IPS DF 6.9 (cell line): ENCODE measurements at places on chromosomes 7 and 10.
A peak's percentile ranks its signal among the peaks of the same experiment; 100 is the strongest.

GRCh38 chr7:102081244-102081627 is 205.4 kb upstream of the SH2B2 start:
- DNase-seq: no peak
- H3K27ac ChIP-seq: no peak overlapping the region
- H3K27me3 ChIP-seq: no peaks in the 10 kb centered on the region
- no peaks in the 10 kb centered on the region for H3K36me3 ChIP-seq
- H3K4me1 ChIP-seq: peaks cover 5% of the 10 kb centered on the region; the same call in 1 of the 2 replicates

DNA sequence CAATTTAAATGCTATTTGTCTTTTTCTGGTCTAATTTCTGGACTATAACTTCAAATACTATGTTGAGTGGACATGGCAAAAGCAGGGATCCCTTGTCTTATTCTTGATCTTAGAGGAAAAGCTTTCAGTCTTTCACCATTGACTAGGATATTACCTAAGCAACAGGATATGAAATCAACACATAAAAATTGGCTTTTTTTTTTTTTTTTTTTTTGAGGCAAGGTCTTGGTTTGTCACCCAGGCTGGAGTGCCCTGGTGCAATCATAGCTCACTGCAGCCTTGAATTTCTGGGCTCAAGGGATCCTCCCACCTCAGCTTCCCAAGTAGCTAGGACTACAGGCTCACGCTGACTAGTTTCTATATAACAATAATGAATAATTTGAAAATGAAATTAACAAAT is 90.8 kb downstream of the JMJD1C start:
- no peaks in the 10 kb centered on the region for H3K27me3 ChIP-seq
- H3K4me3 ChIP-seq: no peak overlapping the region
- DNase-seq: no peak
- no peak overlapping the region for H3K27ac ChIP-seq

DNA sequence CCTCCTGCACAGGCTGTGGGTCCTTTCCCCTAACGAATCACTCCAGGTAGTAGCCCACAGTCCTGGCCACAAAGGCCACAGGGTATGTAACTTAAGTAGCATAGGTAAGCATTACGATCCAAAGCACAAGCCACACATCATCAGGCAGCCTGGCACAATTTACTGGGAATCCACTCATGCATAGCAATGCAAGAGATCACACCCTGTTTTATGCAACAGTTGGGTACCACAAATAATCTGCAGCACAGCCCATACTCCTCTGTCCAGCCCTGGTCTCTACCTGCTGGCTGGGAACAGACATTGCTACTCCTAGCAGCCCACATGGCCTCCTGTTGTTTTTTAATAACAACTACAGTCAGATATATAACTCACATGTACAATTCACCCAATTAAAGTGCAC is 34.3 kb downstream of the SRPK2 start:
- H3K36me3 ChIP-seq: no peaks in the 10 kb centered on the region
- no peak overlapping the region for H3K27ac ChIP-seq
- no peaks in the 10 kb centered on the region for H3K27me3 ChIP-seq
- no peak overlapping the region for H3K4me3 ChIP-seq
- peaks cover 3% of the 10 kb centered on the region; the same call in 1 of the 2 replicates for H3K4me1 ChIP-seq
- no peak for DNase-seq

DNA sequence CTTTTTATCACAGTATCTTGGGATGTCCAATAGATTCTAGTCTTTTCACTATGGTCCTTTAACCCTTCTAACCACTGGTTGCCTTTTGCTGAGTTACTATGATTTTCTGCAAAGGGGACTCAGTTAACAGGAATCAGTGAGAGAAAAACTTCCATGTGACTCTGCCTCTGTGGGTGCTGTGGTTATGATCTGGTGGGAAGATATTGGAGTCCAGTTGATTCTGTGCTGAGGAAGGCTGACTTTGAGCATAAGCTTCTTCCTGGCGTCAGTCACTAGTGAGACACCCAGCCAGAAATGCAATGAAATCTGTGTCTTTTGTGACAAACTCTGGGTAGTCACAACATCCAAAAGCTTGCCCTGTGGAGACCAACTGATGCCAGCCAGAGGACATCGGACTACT is 648.0 kb downstream of the SUGCT start:
- H3K27ac ChIP-seq: no peak overlapping the region
- H3K4me3 ChIP-seq: no peak overlapping the region
- H3K27me3 ChIP-seq: no peaks in the 10 kb centered on the region
- no peak for DNase-seq

- peaks cover 7% of the 10 kb centered on the region; the same call in 1 of the 2 replicates for H3K4me1 ChIP-seq
- peaks cover 65% of the 10 kb centered on the region for H3K27me3 ChIP-seq
- H3K4me3 ChIP-seq: no peak overlapping the region
- H3K36me3 ChIP-seq: no peaks in the 10 kb centered on the region
- no peak for DNase-seq
- no peak overlapping the region for H3K27ac ChIP-seq
These were observed 6.4 kb upstream of the SPAG6 start for GRCh38 chr10:22338931-22339330.

DNA sequence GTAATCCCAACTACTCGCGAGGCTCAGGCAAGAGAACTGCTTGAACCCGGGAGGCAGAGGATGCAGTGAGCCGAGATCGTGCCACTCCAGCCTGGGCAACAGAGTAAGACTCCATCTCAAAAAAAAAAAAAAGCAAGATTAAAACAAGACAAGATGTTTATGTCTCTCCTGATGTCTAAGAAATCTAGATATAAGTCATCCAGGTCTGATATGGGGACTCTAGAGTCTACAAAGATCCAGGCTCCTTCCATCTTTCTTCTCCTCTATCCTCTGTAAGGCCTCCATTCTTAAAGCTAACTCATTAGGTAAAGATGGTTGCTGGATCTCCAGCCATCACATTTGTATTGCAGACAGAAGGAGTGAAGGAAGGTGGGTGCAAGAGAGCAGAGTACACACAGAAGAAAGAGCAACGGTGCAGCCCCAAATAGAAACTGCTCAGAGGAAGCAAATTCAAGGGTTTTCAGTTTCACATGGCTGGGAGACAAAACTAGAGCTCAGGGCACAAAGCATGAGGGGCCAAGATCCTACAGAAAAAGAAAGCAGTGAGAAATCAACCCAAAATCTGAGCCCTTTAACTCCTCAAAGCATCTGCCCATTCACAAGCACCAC is 57.6 kb downstream of the USP6NL start:
- no peak overlapping the region for H3K27ac ChIP-seq
- H3K36me3 ChIP-seq: no peaks in the 10 kb centered on the region
- H3K4me3 ChIP-seq: no peak overlapping the region
- no peak for DNase-seq
- H3K27me3 ChIP-seq: no peaks in the 10 kb centered on the region
- H3K4me1 ChIP-seq: no peaks in the 10 kb centered on the region

- H3K27me3 ChIP-seq: no peaks in the 10 kb centered on the region
- no peaks in the 10 kb centered on the region for H3K36me3 ChIP-seq
- H3K4me3 ChIP-seq: no peak overlapping the region
- no peak overlapping the region for H3K27ac ChIP-seq
- no peaks in the 10 kb centered on the region for H3K4me1 ChIP-seq
- no peak for DNase-seq
These were observed 138.2 kb upstream of the PLPP4 start for GRCh38 chr10:120318862-120319261.

DNA sequence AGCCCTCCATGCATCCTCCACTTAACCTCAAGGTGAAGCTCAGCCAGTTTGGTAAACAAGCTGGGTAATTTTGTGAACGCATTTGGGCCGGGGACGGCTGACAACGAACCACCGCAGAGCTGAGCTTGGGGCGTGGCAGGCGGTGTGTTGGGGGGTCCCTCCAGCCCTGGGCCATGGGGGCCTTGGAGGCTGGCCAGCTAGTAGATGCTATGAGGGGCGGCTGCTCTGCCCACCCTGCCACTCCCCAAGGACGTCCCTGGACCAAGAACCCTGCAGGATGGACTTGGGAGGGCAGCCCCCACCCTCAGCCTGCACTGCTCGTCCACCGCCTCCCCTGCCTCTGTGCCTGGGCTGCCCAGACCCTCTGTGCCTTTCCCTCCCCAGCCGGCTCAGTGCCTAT is 12.0 kb upstream of the SCART1 start:
- peaks cover 3% of the 10 kb centered on the region; the same call in 1 of the 2 replicates for H3K36me3 ChIP-seq
- H3K27me3 ChIP-seq: no peaks in the 10 kb centered on the region
- DNase-seq: no peak
- H3K4me1 ChIP-seq: no peaks in the 10 kb centered on the region; the same call in 1 of the 2 replicates

- no peak for DNase-seq
- no peaks in the 10 kb centered on the region for H3K36me3 ChIP-seq
- H3K4me1 ChIP-seq: peaks cover 4% of the 10 kb centered on the region; the same call in 1 of the 2 replicates
- no peak overlapping the region for H3K4me3 ChIP-seq
- H3K27me3 ChIP-seq: no peaks in the 10 kb centered on the region
These were observed 244.5 kb downstream of the KIAA1217 start for GRCh38 chr10:24453404-24453830.

- H3K27me3 ChIP-seq: peaks cover 7% of the 10 kb centered on the region; the same call in 1 of the 2 replicates
- H3K36me3 ChIP-seq: no peaks in the 10 kb centered on the region
- no peaks in the 10 kb centered on the region for H3K4me1 ChIP-seq
These were observed 734 bp downstream of the CHST3 start for GRCh38 chr10:71964743-71965515.

GRCh38 chr10:45442251-45442650 is 68.2 kb downstream of the ALOX5 start:
- H3K27ac ChIP-seq: no peak overlapping the region
- H3K36me3 ChIP-seq: no peaks in the 10 kb centered on the region; the same call in 1 of the 2 replicates
- no peaks in the 10 kb centered on the region for H3K27me3 ChIP-seq
- no peak for DNase-seq

DNA sequence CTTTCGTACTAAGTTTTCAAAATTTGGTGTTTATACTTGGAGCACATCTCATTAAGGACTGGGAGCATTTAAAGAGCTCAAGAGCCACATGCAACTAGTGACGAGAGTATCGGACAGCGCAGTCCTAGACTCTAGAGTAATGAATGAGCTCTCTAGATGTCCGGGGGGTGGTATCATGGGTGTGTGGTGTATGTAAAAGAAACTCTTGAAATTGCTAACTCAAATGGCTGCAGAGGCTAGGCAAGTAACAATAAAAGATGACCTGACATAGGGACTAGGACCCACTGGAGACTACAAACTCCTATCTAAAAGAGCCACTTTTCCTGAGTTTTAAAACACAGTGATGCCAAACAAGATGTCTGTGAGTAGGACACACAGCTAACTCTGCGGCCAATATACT is 14.0 kb downstream of the MYOZ1 start:
- no peaks in the 10 kb centered on the region for H3K27me3 ChIP-seq
- H3K4me1 ChIP-seq: peaks cover 2% of the 10 kb centered on the region; the same call in 1 of the 2 replicates
- H3K27ac ChIP-seq: no peak overlapping the region

DNA sequence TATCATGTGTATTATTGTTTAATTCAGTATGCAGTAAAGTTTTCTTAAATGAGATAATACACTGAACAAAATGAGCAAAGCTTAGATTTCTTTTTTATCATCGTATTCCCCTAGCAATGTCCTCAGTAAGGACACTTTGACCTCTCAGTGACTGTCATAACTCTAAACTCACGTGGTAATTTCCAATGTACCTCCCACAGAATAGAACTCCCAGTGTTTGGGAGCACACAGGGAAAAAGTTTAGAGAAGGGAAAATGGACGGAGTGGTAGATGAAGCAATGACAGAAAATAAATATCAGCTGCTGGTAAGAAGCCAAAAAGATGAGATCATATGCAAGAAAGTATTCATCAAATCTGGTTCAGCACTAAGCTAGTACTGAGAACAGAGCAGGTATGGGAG is 758.6 kb upstream of the KCND2 start:
- H3K36me3 ChIP-seq: no peaks in the 10 kb centered on the region
- H3K27me3 ChIP-seq: no peaks in the 10 kb centered on the region
- no peak overlapping the region for H3K27ac ChIP-seq
- H3K4me1 ChIP-seq: no peaks in the 10 kb centered on the region
- DNase-seq: no peak

- H3K27me3 ChIP-seq: no peaks in the 10 kb centered on the region
- H3K4me3 ChIP-seq: peak within 1 kb of the TSS; percentile 71
- peaks cover 19% of the 10 kb centered on the region for H3K36me3 ChIP-seq
- DNase-seq: no peak
- H3K4me1 ChIP-seq: peaks cover 6% of the 10 kb centered on the region; the same call in 1 of the 2 replicates
These were observed at the start of gene KLF6 for GRCh38 chr10:3784510-3785250. Gene KLF6, minus strand, starts transcription at chr10:3785209. Its CDS starts 195 bp downstream, at chr10:3785014.

- H3K36me3 ChIP-seq: no peaks in the 10 kb centered on the region
- H3K4me3 ChIP-seq: no peak overlapping the region
- DNase-seq: no peak
- no peaks in the 10 kb centered on the region for H3K27me3 ChIP-seq
- no peak overlapping the region for H3K27ac ChIP-seq
These were observed 36.7 kb downstream of the ARHGAP22 start for GRCh38 chr10:48568131-48568530.

- no peak for DNase-seq
- H3K4me1 ChIP-seq: no peaks in the 10 kb centered on the region
These were observed 757.1 kb downstream of the GRID1 start for GRCh38 chr10:85609509-85609908.

GRCh38 chr10:28411648-28412047 is 108.8 kb upstream of the MPP7 start:
- DNase-seq: no peak
- H3K4me1 ChIP-seq: no peaks in the 10 kb centered on the region
- no peaks in the 10 kb centered on the region for H3K36me3 ChIP-seq
- no peaks in the 10 kb centered on the region for H3K27me3 ChIP-seq

- no peak overlapping the region for H3K4me3 ChIP-seq
- no peaks in the 10 kb centered on the region for H3K36me3 ChIP-seq
- H3K4me1 ChIP-seq: no peaks in the 10 kb centered on the region
- no peak for DNase-seq
- H3K27me3 ChIP-seq: no peaks in the 10 kb centered on the region
These were observed 25.2 kb upstream of the ITGB1 start for GRCh38 chr10:32982911-32983909.

DNA sequence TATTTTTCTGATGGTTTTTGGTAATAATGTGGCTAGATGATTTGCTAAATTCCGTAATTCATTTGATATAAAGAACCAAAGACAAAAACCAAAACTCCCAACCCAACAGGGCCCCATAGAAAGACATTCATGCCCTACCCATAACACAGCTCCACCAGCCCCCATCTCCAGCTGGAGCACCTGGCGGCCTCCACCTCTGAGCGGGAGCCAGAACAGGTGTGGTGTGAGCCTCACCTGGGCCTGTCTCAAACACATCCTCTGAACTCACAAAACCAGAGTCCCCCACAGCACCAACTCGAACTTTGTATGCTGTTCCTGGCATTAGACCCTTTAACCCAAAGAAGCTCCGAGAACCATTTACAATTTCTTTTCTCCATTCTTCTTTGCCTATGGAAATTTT is 36.5 kb upstream of the LAMB4 start:
- DNase-seq: no peak
- H3K27ac ChIP-seq: no peak overlapping the region
- peaks cover 1% of the 10 kb centered on the region; the same call in 1 of the 2 replicates for H3K4me1 ChIP-seq
- H3K27me3 ChIP-seq: no peaks in the 10 kb centered on the region
- H3K36me3 ChIP-seq: no peaks in the 10 kb centered on the region
- no peak overlapping the region for H3K4me3 ChIP-seq

DNA sequence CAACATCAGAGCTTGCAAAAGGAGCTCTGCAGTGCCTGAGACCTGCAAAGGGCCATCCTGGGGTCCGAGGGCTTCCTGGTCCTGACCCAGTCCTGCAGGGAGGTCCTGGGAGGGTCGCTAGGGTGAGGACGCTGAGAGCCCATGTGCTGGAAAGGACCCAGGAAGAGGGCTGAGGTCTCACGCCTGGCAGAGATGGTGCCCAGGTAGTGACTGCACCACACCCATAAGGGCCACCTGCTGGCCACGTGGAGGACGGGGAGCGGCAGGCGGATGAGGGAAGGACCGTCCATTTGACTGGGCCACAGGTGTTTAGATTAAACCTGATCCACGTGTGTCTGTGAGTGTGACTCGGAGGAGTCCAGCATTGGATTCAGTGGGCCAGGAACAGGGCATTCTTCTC is 392.8 kb downstream of the DNAJB6 start:
- no peaks in the 10 kb centered on the region for H3K27me3 ChIP-seq
- H3K36me3 ChIP-seq: no peaks in the 10 kb centered on the region; the same call in 1 of the 2 replicates
- H3K27ac ChIP-seq: no peak overlapping the region
- H3K4me3 ChIP-seq: no peak overlapping the region

GRCh38 chr10:122847782-122848604 is 2.3 kb upstream of the CUZD1 start:
- no peaks in the 10 kb centered on the region for H3K27me3 ChIP-seq
- no peak overlapping the region for H3K27ac ChIP-seq
- H3K36me3 ChIP-seq: no peaks in the 10 kb centered on the region
- H3K4me3 ChIP-seq: no peak overlapping the region
